ENCODE measurements at places on chromosomes 6 and 20. TPM values are rescaled to one million over a fixed set of nuclear protein-coding genes. Genes with fewer than 3 reads are reported as not detected.

Gene MAP1LC3A
- total RNA-seq = 92.3 TPM

Gene EPB41L1
- 42.7 TPM for total RNA-seq

Gene MICB
- 7.5 TPM for total RNA-seq

Gene LRRC73
- total RNA-seq = under 0.01 TPM

Gene TUBB2A
- 261 TPM for total RNA-seq

Gene NFATC2
- 2.3 TPM for total RNA-seq

Gene GSTA3
- not detected for total RNA-seq

Gene GHRH
- not detected for total RNA-seq

Gene ID4
- total RNA-seq = 9.9 TPM

Gene TMC2
- total RNA-seq = not detected

Gene PFDN4
- total RNA-seq = 27.5 TPM

Gene ULBP2
- total RNA-seq = 6.4 TPM

Gene CABLES2
- 5.2 TPM for total RNA-seq

Gene GMPR
- total RNA-seq = 2.4 TPM

Gene SPATS1
- not detected for total RNA-seq

Gene HLA-DMA
- total RNA-seq = 1.8 TPM

Gene RIPPLY2
- not detected for total RNA-seq

Gene ANKRD60
- not detected for total RNA-seq

Gene HSPA12B
- total RNA-seq = not detected

All from mesangial cell (primary cell).